ENCODE measurements at places on chromosomes 16 and 17. TPM values are rescaled to one million over a fixed set of nuclear protein-coding genes. Genes with fewer than 3 reads are reported as not detected.

CDRT15L2 gene
- total RNA-seq: not detected

PLLP gene
- total RNA-seq: 0.75 TPM

DNA sequence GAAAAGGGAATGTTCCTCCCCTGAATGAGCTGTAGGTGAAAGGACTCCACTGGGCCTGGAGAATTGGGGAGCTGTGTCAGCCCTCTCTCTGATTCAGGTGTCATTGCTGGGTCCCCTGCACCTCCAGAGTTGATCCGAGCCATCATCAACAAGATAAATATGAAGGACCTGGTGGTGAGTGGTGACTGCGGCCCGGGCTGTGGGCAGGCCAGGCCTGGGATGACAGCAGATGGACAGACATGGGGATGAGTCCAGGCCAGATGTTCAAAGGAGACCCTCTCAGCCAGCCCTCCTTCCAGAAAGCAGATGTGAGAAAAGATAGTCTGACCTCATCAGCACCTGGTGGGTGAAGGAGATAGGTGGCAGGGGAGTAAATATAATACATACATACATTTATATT lies 4.6 kb downstream of the CHAD start:
- DNase-seq: no peak
- H3K27me3 ChIP-seq: peaks cover 14% of the 10 kb centered on the region
- H3K4me3 ChIP-seq: no peak overlapping the region
- peaks cover 12% of the 10 kb centered on the region for H3K4me1 ChIP-seq

DRC3 gene
- not detected for total RNA-seq
